ENCODE measurements at places on chromosomes 2 and 18.

DNA sequence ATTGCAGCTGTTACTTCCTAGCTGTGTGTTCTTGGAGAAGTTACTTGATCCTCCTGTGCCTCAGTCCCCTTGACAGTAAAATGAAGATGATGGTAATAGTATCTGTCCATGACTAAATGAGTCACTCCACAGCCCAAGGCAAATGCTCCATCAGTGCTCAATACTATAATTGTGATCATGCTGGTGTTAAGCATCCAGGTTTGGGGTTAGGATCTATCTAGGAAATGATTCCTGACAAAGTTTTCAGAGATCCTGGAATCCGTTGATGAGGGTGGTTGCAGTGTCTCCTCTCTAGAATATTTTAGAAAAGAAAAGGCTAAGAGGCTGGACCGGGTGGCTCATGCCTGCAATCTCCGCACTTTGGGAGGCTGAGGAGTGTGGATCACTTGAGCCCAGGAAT lies 2.7 kb upstream of the PRELID3A start:
- no peak for DNase-seq

DNA sequence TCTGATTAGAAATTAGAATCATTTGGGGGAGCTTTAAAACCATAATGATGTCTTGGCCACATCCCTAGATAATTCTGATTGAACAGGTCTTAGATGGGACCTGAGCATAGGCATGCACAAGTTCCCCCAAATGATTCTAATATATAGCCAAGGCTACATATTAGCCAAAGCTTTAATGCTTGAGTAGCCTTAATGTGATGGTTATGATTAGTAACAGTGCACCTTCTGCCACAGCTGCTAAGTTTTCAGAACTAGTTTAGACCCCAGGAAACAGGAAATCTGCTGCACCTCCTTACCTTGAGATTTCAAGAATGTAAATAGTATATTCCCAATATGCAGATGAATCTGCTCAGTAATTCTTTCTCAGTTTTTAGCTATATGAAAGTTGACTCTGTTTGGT lies 119.8 kb downstream of the PTPN4 start:
- DNase-seq: no peak

DNA sequence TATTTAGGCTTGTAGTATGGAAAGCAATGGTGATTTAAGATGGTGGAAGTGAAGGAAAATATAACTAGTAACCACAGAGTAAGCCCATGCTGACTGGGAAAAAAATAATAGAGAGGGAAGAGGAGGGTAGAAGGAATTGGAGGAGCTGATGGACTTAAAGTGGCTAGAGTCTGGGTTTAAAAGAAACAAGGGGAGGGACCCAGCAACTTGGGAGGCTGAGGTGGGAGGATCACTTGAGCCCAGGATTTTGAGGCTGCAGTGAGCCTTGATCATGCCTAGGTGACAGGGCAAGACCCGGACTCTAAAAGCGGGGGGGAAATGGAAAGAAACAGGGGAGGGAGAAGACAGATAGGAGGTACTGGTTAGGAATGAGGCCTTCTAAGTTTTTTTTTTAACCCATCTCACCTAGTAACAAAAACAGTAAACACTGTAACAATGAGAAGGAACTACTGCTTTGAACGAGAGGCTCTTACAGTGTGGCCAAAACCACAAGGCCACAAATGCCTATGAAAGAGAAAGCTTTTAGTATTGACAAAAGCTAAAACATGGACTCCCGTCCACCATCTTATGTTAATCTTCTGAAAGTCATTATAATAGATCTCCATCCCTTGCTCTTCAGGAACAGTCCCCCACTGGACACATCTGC lies 26.6 kb downstream of the METTL8 start:
- DNase-seq: no peak

DNA sequence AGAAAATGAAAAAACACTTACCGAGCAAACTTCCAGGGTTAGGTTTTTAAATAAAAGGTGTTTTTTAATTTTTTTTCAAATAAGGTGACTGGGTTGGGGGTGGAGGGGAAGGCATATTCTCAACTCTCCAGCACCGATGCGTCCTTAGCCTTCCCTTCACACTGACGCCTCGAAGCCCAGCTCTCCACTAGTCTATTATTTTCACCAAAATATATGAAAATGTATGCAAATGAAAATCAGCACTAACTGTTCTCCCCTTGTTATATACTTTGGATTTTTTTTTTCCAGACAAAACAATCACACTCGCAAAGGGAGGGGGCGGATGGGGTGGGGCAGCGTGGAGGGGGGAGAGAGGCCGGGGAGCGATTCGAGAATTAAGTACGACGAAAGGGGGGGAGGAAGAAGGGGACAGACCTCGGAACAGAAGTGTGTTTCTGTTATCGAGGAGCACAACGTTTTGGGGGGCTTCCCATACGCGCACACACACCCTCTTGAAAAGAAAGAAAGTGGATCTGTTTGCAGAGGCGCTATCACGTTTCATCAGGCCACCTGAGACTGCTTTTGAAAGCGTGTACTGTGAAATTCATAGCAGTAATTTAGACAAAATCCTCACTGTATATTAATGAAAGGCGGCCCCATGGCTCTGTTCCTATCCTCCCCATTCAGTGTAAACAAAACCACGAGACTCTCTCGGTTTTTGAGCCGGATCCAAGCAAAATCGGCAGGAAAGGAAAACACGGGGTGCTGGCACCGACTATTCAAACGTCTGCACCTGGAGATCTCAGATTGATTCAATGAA lies 2.4 kb upstream of the POU3F3 start:
- DNase-seq: no peak

DNA sequence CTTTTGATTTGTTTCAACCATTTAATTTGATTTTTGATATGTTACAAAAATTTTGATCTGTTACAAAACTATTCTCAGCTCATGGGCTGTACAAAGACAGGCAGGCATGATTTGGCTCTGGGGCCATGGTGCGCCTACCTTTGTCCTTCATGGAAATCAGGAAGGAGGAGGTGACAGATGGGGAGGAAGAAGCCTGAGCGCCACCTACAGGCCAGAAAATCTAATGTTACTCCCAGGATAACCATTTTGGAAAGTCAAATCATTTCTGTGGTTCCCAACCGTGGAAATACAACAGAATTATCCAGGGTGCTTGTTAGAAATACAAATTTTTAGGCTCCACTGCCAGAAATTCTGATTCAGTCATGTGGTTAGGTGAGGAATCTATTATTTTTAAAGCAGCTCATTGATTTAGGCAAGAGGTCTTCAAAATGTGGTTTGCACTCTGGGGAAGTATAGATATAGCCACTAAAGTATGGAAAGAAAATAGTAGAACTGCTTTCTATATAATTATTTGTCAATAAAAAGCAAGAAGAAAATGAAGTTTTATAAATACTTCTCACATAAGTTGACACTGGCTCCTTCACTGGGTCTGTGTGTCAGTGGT lies 93.9 kb downstream of the EVA1A start:
- peak; percentile 45 for DNase-seq

- DNase-seq: no peak
These were observed 33.3 kb downstream of the STRADB start for GRCh38 chr2:201484805-201485204.

- DNase-seq: no peak
These were observed 119.5 kb upstream of the MCFD2 start for GRCh38 chr2:47034973-47035609.

GRCh38 chr18:57523171-57523956 lies 63.1 kb downstream of the FECH start:
- DNase-seq: peak; percentile 35

DNA sequence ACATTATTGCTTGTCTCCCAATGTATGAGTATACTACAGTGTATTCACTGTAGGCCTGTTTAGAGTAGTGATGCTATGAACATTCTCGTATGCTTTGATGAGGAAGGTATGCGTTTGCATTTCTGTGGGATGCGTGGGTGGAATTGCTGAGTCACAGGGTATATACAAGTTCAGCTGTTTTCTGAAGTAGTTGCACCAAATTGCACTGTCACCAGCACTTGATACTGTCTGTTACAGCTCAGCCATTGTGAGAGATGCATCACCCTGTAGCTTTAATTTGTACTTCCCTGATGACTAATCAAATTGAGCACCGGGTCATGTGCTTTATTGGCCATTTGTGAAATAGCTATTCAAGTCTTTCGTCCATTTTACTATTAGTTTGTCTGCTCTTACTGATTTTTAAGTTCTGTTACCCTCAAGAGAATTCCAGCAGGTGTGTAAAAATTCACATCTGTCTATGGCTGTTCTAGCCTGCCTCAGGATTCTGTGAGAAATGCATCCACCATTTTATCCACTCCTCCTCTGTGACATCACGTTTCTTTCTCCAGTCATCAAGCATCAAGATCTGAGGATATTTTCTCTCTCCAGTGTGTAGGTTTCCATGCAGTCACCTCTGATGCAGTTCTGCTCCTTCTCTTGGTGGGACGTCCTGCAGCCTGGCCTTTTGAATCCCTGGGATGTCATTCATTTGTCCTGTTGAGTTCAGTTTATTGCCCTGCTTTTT lies 72.5 kb downstream of the DGKD start:
- no peak for DNase-seq

DNA sequence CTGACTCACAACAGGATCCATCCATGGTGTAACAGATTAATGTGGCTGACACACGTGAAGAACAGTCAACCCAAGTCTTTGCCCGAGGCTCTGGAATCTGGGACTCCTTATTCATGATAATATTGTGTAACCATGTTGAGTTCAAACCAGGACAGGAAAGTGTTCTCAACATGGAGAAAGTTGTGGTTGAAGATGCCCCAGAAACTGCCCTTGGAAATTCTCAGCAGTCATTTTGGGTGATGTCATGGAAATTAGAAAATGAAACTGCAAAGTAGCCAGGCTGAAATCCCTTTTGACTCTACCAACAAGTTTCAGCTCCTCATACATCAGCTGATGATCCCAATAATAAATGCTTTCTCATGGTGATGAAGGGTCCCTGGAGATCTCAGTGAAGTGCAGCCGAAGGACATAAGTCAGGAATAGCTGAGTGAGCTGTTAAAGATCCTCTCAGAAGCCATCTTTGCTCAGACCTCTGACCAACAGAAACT lies 307.7 kb downstream of the TNS1 start:
- DNase-seq: no peak

- no peak for DNase-seq
These were observed 604.8 kb downstream of the CPS1 start for GRCh38 chr2:211161236-211161635.

DNA sequence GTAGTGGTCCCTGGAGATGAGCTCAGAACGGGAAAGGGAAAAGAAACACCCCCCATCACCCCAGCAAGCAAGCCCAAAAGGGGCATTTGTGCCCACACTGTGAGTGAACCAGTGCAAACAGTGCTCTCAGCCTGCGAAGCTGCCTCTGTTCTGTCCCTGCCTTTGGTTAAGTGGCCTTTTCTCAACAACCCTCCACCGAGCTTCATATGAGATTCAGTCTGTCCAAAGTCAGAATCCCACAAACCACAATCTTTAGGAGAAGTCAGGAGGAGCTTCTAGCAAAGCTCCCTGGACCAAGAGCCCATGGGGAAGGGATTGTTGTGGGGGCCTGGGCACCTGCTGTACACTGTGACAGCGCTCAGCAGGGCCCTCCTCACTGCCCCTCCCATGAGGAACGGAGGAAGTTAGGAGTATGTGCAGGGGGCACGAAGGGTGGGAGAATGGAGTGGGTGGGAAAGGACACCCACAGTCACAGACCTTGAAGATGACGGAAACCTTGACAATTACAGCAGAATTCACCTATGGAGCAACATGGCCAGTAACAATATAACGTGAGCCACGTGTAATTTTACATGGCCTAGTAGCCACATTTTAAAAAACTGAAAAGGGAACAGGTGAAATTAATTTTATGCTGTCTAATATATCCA lies 119.5 kb downstream of the SMAD7 start:
- no peak for DNase-seq

DNA sequence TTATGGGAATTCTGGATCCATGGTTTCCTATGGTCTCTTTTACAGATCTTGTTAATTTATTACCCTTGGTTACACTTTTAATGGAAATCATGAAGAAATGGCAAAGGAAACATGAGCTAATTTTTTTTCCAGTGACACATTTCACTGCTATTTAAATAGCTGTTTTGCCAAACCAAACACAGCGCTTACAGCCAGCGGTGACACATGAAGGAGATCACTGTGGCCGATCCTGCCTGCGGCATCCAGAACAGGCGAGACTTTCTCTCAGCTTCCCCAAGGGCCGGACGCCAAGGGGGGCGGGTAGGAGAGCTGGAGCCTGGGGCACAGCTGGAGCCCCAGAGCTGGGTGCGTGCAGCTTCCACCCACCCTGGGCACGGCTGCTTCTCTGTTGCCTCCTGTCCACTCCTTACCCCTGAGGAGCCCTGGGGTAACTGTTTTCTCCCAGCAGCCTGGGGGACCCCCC lies 81.4 kb upstream of the PKDCC start:
- no peak for DNase-seq

DNA sequence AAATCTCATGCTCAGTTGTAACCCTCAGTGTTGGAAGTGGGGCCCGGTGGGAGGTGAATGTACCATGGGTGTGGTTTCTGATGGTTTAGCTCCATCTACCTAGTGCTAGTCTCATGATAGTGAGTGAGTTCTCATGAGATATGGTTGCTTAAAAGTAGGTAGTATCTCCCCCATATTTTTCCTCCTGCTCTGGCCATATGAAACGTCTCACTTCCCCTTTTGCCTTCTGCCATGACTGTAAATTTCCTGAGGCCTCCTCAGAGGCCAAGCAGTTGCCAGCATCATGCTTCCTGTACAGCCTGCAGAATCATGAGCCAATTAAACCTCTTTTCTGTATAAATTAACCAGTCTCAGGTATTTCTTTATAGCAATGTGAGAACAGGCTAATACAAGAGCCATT lies 62.8 kb upstream of the RNF152 start:
- peak; percentile 22 for DNase-seq

DNA sequence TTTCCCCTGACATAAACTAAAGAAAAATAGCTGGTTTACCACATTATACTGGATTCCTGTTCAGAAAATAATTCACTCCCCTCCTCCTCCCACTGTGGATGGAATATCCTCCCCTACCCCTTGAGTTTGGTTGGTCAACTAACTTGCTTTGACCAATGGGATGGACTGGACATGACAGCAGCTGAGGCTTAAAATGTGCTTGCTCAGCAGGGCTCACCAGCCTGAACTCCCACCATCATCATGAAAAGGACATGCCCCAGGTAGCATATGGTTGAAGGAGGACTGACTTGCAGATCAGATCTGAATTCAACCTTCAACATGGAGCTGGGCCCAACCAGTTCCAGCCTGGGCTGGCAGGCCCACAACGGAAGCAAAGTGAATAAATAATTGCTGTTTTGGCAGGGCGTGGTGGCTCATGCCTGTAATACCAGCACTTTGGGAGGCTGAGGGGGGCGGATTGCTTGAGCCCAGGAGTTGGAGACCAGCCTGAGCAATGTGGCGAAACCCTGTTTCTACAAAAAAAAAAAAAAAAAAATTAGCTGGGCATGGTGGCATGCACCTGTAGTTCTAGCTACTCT lies 284.4 kb downstream of the AFF3 start:
- DNase-seq: no peak

DNA sequence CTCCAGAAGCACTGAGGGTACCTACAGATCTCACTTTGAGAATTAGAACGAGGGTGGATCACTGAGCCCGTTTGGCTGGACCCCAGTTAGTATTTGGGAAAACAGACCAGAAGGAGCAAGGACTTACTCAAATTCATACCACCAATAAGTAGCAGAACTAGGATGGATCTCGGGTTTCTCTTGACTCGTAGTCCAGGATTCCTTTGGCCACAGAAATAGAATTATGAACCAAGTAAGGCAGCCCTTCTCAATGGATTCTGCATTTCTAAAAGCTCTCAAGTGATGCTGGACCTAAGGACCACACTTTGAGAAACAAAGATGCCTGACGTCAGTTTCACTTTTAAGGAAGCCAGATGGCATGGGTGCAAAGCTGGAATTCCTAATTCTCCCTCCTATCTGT lies 153.0 kb downstream of the KLHL29 start:
- DNase-seq: no peak

Data from NAMALWA (cell line).